ENCODE measurements at places on chromosomes 16 and 17.

- DNase-seq, result no peak
Measured at GRCh38 chr16:56589141-56590039, at the start of gene MT3. Gene MT3 (plus strand): TSS chr16:56589528. CDS start chr16:56589591, 63 bp downstream.

DNA sequence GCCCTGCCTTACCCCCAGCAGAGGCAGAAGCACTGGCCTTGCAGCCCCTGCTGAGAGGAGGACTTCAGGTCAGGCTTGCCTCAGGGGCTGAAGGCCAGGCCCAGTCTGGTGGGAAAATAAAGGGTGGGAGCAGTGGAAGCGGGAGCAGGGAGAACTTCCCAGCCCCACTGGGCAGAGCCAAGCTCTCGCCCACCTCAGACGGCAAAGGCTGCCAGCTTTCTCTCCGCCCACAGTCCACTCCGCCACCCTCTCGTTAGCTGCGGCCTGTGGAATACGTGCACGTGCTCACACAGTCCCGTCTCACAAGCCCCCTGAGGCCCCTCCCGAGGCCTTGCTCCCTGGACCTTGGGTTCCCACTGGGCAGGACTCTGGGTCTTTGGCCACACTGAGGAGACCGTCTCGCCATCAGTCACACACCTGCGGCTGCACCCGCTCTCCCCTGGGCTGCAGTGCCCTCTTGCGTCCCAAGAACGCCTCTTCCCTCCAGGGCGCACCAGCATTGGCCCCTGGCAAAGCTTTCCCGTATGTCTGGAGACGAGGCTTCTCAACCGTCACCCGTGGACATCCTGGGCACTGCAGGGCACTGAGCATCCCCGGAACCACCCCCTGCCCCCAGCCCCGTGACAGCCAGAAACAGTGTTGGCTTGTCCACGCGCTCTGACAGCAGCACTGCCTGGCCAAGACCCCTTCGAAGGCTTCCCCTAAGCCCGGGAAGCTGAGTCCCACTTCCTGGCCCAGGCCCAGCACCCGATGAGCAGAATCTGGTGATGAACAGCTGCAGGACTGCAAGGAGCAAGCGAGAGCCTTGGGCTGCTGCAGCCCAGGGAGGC lies 8.3 kb downstream of the MRPL28 start:
- DNase-seq, result peak; percentile 64

GRCh38 chr16:67456391-67457081 lies 24.4 kb downstream of the ATP6V0D1 start:
- DNase-seq, result no peak

DNA sequence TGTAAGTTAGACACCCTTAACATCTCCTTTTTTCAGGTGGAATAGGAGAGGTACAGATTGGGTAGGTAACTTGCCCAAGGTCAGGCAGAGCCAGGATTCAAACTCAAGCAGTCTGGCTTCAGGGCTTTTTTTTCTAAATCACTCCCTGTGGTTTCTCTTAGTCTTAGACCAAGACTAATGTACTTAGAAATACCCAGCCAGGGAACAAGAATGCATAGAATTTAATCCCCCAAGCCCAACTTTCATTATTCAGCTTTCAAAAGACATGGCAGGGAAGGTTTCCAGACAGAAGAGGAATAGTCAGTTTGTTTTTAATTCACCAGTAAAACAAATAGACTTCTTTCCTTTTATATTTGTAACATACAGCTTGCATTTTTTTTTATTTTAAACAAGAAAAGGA lies 305.2 kb upstream of the RBFOX1 start:
- no peak for DNase-seq

GRCh38 chr17:5096731-5097100 lies 15.0 kb downstream of the ZNF232 start:
- no peak for DNase-seq

GRCh38 chr17:64230791-64231408 lies 32.2 kb downstream of the TEX2 start:
- no peak for DNase-seq

Data from stimulated activated CD8-positive, alpha-beta memory T cell treated with anti-CD3 and anti-CD28 coated beads, Interleukin-2, amount 100 ng/mL, for 48 hours (primary cell).